ENCODE measurements at places on chromosomes 2 and 18. TPM values are rescaled to one million over a fixed set of nuclear protein-coding genes. Genes with fewer than 3 reads are reported as not detected.

Gene PLGLB1
- not detected for total RNA-seq

Gene NGEF
- 47.6 TPM for total RNA-seq

Gene PLEKHH2
- total RNA-seq, result 47.7 TPM

Gene UPP2
- total RNA-seq, result not detected

Gene SLC4A5
- total RNA-seq, result 9.9 TPM

Gene RASGRP3
- total RNA-seq, result 4.0 TPM

Gene ANKRD36C
- total RNA-seq, result 69.3 TPM

Gene CDK15
- total RNA-seq, result 0.90 TPM

Gene AQP12A
- not detected for total RNA-seq

Gene SLC5A7
- total RNA-seq, result not detected

Gene SERPINB11
- not detected for total RNA-seq

Gene GKN2
- total RNA-seq, result not detected

Gene FABP1
- not detected for total RNA-seq

Gene PSMA8
- total RNA-seq, result not detected

Gene DPP4
- total RNA-seq, result 5.2 TPM

Gene DUSP19
- total RNA-seq, result 1.7 TPM

Gene C18orf54
- 3.3 TPM for total RNA-seq

Gene LINC00305
- not detected for total RNA-seq

Gene UGT1A10
- not detected for total RNA-seq

Gene ABCB11
- not detected for total RNA-seq

Gene VWA3B
- total RNA-seq, result 6.1 TPM

Gene MYL12B
- total RNA-seq, result 260 TPM

Gene GRB14
- 6.5 TPM for total RNA-seq

Gene CRYGC
- not detected for total RNA-seq

Gene MLPH
- 60.1 TPM for total RNA-seq

Gene CAPN14
- total RNA-seq, result not detected

Gene MYO3B
- 0.63 TPM for total RNA-seq

Gene DHRS9
- 0.22 TPM for total RNA-seq

Gene ABHD1
- total RNA-seq, result not detected

Gene ESPNL
- total RNA-seq, result 2.1 TPM

Gene RTN4
- 245 TPM for total RNA-seq

Gene RNF144A
- 33.7 TPM for total RNA-seq

Gene SLC66A3
- total RNA-seq, result 49.8 TPM

Gene CIB4
- not detected for total RNA-seq

Gene CHST9
- total RNA-seq, result 0.21 TPM

Gene SH3BP4
- 25.8 TPM for total RNA-seq

Gene KCNG3
- total RNA-seq, result 11.4 TPM

Gene GAREM1
- 32.1 TPM for total RNA-seq

Gene GAD1
- not detected for total RNA-seq
